ENCODE measurements at places on chromosomes 5 and 9. TPM values are rescaled to one million over a fixed set of nuclear protein-coding genes. Genes with fewer than 3 reads are reported as not detected.

The GOLGA1 gene
- polyA plus RNA-seq, result 12.4 TPM

The TMEM167A gene
- 62.5 TPM for polyA plus RNA-seq

DNA sequence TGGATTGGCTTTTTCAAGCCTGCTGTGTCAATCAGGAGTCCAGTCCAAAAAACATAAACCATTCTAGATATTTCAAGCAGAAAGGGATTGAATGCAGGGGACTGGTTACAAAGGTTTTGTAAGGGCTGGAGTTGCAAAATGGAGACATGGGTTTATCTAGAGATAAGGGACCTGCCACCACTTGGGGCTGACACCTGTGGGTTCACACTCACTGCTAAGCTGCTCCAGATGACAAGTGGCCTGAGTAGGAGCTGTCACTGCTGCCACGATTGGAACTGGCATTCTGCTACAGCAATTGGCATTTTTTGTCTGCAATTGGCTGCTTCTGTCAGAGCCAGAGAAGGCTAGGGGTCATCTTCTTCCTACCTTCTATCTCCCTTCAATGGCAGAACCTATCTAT lies 66.3 kb upstream of the ZFR start:
- no peak for DNase-seq

DNA sequence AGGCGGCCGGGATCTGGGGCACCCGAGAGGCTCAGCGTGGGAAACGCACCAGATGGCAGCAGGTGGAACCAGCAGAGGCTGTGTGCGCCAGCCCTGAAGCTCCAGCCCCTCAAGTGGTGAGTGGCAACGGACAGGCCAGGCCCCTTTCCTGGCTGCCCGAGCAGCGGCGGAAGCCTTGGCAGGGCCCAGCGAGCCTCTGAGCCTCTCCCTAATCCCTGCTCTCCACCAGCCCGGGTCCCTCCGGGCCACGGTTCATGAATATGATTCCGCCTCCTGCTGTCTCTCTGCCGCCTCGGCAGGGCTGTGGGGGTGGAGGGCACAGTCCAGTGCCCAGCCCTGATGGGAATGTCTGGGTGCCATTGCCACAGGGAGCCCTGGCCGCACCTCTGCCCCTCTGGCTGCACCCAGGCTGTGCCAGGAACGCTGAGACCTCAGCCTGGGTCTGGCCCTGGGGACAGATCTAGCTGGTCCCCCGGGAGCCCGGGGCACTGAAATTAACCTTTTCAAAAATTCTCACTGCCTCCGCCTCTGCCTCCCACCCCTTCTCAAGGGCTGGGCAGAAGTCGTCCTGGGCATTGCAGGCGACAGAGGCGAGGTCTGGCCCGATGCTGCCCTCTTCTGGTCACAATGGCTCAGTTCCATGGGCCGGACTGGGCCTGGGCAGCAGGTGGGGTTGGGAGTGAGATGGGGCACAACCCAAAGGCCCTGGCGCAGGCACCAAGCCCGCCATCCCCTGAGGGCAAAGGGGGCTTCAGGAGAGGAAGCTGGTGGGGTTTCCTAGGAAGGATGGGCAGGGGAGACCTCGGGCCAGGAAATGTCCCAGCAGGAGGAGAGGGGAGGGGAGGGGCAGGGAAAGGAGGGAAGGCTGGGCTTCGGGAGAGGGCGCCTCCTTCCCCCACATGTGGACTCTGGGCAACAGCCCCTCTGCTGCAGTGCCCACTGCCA lies 20.3 kb downstream of the CCDC187 start:
- no peak for DNase-seq

GRCh38 chr5:10607023-10607665 lies 43.3 kb downstream of the ANKRD33B start:
- no peak for DNase-seq

- DNase-seq, result no peak
Observed at GRCh38 chr5:37876245-37876644, 36.4 kb upstream of the GDNF start.
